NCI-H1417 treated with DMSO at 0.1 percent for 48 hours (cell line): ENCODE measurements at places on chromosomes 5 and 9.

- DNase-seq: no peak
These were observed 93.9 kb downstream of the GALNT10 start for GRCh38 chr5:154284433-154284832.

- DNase-seq: no peak
These were observed 388.2 kb downstream of the FAM170A start for GRCh38 chr5:120017513-120017912.

GRCh38 chr9:99199938-99200539 lies 21.7 kb downstream of the ALG2 start:
- no peak for DNase-seq

GRCh38 chr5:154311362-154311761 lies 120.8 kb downstream of the GALNT10 start:
- DNase-seq: no peak

GRCh38 chr5:1889321-1890065 lies 6.8 kb upstream of the IRX4 start:
- DNase-seq: no peak

- no peak for DNase-seq
These were observed 193.4 kb upstream of the WWC1 start for GRCh38 chr5:168097876-168098653.

DNA sequence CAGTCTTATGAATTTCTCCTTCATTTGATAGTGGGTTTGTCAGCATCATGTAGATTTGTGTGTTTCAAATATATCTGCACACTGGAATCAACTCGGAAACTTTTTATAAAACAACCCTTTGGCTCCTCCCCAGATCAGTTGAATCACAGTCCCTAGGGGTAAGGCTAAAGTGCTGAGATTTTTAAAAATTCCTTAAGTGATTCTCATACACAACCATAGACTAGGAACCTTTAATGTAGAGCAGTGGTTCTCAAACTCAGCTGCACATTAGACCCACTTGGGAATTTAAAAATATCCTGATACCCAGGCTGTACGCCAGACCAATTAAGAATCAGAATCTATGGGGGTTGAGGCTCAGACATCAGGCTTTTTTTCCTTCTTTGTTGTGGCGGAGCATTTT lies 17.5 kb upstream of the JAK2 start:
- no peak for DNase-seq

- no peak for DNase-seq
These were observed 43.5 kb downstream of the SARDH start for GRCh38 chr9:133694686-133695085.

- DNase-seq: no peak
These were observed 3.3 kb upstream of the CXXC5 start for GRCh38 chr5:139644646-139645429.

DNA sequence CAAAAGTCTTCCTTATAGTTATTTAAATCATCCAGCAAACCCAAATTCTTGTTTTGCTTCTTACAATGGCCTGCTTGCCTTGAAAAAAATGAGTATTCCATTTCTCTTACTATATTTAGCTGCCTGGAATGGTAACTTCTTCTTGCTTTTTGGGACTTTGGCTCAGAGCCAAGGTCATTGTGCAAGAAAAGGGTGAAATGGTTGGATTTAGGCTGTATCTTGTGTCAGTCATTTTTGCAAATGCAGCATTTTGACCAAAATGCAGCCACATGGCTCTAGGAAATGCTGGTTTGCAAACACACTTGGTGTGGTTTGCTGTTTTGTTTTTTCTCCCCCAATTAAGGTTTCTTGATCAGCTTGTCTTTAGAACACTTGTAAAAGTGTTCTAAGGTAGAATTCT lies 133.3 kb upstream of the ELL2 start:
- DNase-seq: no peak

- no peak for DNase-seq
These were observed 31.9 kb upstream of the PCSK5 start for GRCh38 chr9:75858497-75859092.

- DNase-seq: peak; percentile 18
These were observed 34.4 kb upstream of the MRPS30 start for GRCh38 chr5:44774279-44774880.

- DNase-seq: no peak
These were observed 13.6 kb upstream of the ERMP1 start for GRCh38 chr9:5846501-5846921.

DNA sequence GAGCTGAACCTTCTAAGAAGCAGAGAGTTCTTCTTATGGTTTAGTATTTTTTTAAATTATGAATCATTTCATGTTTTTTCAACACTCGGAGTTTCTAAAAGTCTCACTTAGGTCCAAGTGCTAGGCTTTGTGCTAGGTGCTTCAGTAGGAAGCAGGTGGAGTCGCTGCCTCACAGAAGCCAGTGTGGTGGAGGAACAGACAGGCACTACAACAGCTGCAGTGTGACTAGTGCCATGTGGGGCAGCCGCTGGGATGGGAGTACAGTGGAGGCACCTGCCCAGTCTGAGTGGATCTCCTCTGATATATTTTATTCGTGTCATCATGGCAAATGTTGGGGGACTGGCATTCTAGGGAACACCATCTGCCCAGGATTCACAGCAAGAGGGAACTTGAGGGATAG lies 15.3 kb downstream of the PCDHGC5 start:
- no peak for DNase-seq

DNA sequence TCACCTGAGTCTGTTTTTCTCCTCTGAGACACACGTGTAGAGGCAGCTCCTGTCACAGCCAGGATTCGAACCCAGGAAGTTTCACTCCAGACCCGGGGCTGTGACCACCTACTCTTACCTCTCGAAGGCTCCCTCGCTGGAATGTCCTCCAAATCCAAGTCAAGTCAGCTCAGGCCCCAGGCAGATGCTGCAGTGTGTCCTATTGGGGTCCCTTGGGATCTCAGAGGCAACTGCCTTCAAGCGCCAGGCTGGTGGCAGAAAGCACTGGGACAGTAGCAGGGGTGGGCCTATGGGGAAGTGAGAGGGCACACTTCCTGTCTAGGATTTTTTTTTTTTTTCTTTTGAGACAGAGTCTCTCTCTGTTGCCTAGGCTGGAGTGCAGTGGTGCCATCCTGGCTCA lies 762 bp upstream of the ST6GALNAC4 start:
- no peak for DNase-seq

- no peak for DNase-seq
These were observed 14.4 kb downstream of the GLDC start for GRCh38 chr9:6631207-6631512.

GRCh38 chr5:160230686-160231527 lies 1.6 kb downstream of the FABP6 start:
- no peak for DNase-seq

GRCh38 chr5:313806-314376 lies 7.6 kb upstream of the AHRR start:
- no peak for DNase-seq

DNA sequence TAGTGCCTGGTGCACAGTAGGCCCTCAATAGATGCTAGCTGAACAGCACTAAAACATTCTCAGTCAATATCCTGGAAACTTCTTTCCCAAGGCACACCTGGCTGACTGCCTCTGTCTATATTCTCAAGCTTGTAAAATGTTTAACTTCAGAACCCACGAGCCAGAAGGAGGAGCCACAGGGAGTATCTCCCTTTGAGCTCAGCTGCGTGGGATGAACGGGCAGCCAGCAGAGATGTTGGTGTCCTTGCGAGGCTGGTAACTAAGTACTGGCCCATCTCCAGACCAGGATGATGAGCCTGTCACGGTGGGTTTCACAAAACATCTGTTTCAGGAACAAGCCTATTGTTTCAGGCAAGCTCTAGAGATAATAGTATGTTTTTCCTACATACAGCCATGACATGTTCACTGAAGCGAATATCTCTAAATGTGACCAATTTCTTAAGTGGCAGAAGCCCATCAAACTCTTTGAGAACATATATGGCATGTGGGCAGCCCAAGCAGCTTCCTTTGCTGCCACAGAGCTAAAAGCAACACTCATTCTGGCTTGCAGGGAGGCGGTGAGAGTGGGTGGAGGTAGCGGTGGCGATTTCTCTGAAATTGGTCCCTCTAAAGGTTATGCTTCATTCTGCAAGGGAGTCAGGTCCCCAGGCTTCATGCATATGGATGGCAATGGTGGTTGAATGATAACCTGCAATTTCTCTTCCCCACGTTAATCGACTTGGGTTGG lies 206.2 kb downstream of the TTLL11 start:
- DNase-seq: no peak

- no peak for DNase-seq
These were observed 61.3 kb upstream of the IQGAP2 start for GRCh38 chr5:76341651-76342334.

- no peak for DNase-seq
These were observed 37.6 kb downstream of the DUSP1 start for GRCh38 chr5:172733131-172733973.

DNA sequence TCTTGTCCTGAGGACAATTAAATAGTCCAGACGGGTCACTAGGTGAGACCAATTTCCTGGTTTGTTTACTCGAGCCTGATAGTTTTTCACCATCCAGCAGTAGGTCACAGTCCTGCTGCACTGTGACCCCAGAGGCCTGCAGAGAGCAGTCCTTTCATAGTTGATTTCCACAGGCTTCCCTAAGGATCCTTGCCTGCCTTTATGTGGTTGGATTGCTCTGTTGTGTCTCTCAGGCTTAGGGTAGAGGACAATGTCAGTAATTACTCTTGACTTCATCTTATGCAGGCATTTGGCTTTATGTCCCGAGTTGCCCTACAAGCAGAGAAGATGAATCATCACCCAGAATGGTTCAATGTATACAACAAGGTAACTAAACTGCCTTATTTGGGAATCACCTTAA lies 9.0 kb upstream of the CATSPER3 start:
- DNase-seq: no peak

DNA sequence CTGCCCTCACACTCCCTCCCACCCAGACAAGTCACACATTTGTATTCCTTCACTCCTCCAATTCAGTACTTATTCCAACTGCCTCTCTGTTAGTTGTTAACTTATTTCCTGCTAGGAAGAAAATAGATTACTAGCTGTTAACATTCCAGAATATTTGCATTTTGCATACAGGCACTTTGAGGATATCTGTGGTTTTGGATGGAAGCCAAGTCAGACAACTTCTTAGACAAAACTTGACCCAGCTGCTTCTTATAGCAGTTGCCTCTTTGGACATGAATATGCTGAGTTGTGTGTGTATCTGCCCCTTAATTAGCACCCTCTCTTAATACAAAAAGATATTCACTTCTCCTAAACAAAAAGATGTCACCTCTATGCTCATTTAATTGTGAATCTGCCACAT lies 1280.6 kb upstream of the ACO1 start:
- no peak for DNase-seq

DNA sequence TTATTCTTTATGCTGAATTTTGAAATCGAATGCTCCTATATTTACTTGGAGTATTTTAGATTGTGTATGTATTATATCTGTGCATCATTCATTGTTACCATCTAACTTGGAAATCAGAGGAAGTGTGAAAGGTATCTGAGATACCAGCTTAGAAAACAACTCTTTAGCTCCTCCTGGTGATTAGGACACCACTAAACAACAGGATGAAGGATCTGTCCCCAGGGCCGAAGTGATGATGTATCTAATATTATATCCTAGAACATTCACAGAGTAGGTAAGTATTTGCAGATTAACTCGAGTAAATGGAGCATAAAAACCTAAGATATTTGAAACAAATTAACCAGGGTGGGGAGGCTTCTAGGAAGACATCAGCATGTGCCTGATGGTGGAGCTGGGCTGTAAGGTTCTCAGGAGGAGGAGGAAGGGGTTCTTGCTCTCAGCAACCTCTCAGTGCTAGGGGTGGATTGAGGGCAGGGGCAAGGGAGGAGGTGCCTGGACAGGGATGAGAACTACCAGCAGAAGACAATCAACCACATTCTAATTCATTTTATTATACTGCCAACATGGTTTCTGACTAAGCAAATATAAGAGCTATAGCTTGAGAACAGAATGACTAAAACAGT lies 2.6 kb upstream of the NFIL3 start:
- DNase-seq: no peak

- no peak for DNase-seq
These were observed 88.3 kb downstream of the LHFPL2 start for GRCh38 chr5:78560000-78560855.

DNA sequence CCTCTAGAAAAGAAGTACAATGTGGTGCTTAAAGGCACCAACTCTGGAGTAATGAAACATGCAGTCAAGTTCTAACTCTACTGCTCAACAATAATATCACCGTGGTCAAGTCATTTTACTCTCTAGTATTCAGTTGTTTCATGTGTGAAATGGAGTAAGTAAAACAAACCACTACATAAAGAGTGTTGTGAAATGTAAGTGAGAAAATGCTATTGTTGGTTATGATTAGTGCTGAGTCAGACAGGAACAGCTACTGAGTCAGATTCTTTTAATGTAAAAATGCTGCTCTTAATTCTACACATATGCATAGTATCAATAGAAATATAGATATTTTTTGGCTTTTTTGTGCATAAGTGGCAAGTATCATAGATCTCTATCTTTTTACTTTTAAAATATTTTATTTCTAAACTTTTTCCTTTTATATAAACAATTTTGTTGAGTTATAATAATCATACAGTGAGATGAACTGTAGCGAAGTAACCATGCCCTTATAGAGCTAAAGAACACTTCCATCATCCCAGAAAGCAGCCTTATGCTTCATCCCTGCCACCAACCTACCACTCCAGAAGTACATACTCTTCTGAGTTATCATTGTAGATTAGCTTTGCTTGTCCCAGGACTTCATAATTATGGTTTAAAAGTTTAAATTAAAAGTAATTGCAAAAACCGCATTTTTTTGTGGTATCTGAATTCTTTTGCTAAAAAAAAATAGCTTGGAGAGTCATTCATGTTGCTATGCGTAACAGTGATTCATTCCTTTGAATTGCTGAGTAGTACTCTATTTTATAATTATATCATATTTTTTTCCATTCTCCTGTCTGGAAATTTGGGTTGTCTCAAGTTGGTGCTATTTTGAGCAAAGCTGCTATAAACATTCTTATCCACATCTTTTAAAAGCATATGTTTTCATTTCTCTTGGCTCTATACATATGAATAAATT lies 548.2 kb upstream of the CLINT1 start:
- DNase-seq: no peak

- DNase-seq: no peak
These were observed 35.8 kb downstream of the ZNF782 start for GRCh38 chr9:96818533-96818932.

- DNase-seq: no peak
These were observed 8.6 kb downstream of the MORN5 start for GRCh38 chr9:122168356-122168755.

DNA sequence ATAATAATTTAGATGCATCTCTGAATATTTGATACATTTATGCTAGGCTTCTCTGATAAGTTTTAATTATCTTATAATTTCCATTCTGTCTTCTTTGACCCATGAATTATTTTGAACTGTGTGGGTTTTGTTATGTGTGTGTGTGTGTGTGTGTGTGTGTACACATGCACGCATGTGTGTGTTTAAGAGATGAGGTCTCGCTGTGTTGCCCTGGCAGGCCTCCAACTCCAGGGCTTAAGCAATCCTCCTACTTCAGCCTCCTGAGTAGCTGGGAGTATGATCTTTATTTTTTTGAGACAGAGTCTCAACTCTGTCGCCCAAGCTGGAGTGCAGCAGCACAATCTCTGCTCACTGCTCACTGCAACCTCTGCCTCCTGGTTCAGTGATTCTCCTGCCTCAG lies 75.4 kb downstream of the NDUFAF2 start:
- no peak for DNase-seq

GRCh38 chr9:12698986-12699385 lies 5.8 kb downstream of the TYRP1 start:
- DNase-seq: no peak
